ENCODE measurements at places on chromosomes 1 and 21. TPM values are rescaled to one million over a fixed set of nuclear protein-coding genes. Genes with fewer than 3 reads are reported as not detected.

DNA sequence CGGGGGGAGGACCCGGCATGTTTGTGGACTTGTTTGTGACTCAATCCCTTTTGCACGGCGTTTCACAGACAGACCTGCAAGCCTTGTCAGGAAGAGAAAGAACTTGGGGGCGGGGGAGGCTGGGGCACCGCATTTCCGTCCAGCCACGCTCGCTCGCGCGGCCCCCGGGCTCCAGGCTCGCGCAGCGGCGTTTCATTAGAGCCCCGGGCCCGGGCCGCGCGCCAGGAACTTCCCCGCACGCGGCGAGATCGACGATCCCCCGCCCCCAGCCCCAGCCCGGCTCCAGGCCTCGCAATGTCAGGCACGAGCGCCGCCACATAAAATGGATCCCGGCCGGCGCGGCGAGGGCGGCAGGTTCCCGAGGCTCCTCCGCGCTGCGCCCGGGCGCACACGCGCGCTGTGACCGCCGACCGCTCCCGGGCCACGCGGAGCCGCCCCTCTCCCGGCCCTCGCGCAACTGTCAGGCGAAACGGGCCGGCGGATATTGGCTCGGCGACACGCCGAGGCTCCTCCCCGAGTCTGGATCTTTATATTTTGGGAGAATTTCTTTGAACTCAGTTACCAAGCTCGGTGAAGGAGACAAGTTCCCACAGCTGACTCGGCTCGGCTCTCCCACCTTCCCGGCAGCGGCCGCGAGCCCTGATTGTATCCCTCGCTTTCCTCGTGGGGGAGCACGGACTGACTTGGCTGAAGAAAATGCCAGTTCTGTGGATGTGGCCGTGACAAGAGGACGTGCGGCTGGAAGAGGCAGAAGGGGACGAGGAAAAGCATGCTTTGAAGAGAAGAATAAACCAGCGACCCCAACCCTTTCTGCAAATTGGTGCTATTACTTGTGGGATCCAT, at the start of gene KIF26B:
Gene KIF26B (plus strand): TSS at position 557 of the 843 bp plus-strand sequence. CDS start 440 bp downstream, outside the sequence.
- H3K36me3 ChIP-seq, result no peaks in the 10 kb centered on the region
- peak; percentile 56 for DNase-seq
- H3K4me3 ChIP-seq, result peak within 1 kb of the TSS; percentile 33
- peaks cover 40% of the 10 kb centered on the region for H3K4me1 ChIP-seq

Gene ERICH3
- 2.5 TPM for total RNA-seq

DNA sequence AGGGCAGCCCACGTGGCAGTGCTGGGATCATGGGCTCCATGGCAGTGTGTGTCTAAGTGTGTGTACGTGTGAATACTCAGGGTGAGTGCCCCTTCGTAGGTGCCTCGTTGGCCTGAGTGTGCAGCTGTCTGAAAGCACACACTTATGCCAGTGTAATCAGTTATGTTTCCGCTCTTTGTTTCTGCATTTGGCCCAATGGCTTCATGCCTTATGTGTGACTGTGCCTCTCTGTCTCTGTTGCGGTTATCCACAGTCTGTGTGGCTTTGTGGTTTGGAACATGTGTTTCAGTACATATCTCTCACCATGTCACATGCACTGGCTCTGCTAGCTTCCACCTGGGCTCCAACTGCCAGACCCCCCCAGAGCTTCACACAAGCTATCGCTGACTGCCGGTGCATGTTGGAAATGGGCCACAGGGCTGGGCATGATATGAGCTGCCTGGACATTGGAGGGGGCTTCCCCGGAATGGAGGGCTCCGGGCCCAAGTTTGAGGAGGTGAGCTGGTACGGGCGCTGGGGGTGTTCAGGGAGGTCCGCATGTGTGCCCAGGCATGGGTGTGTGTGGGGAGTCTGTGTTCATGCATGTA, 70.3 kb upstream of the TINAGL1 start:
- no peak for DNase-seq
- no peaks in the 10 kb centered on the region for H3K27me3 ChIP-seq
- no peak overlapping the region for H3K27ac ChIP-seq
- H3K4me3 ChIP-seq, result no peak overlapping the region
- no peaks in the 10 kb centered on the region for H3K4me1 ChIP-seq

Gene ARHGAP30
- total RNA-seq, result 5.4 TPM

DNA sequence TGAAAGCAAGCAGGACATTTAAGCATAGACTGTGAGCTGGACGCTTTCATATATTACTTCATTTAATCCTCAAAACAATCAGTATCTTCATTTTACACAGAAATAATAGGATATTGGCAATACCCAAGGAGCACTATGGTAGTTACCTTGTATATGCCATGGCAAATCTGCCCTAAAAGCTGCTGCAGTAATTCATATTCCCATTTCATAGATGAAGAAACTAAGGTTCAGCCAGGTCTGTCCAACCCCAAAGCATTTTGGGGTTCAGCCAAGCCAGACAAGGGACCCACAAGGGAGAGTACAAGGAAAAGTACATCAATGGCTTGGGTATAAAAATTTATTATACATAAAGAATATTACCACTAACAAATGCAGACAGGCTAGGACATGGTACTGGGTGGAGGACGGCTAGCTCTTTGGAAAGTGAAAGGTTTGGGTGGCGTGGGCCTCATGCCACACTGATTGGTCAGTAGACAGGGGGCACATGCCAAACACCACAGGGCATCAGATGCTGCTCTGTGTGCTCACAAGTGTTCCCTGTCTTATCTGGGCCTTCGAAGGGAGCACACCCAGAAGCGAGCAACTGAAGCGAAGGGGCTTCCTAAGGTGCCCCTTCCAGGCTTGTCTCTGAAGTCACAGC, 23.9 kb upstream of the PTAFR start:
- H3K27ac ChIP-seq, result no peak overlapping the region
- H3K4me3 ChIP-seq, result no peak overlapping the region
- DNase-seq, result no peak
- no peaks in the 10 kb centered on the region for H3K36me3 ChIP-seq

GRCh38 chr1:38013227-38013622, 691 bp downstream of the UTP11 start:
- peaks cover 16% of the 10 kb centered on the region for H3K4me1 ChIP-seq
- peak overlapping the region; percentile 80 for H3K27ac ChIP-seq
- no peaks in the 10 kb centered on the region for H3K36me3 ChIP-seq
- DNase-seq, result no peak
- H3K27me3 ChIP-seq, result no peaks in the 10 kb centered on the region
- H3K4me3 ChIP-seq, result peak overlapping the region; percentile 82

- H3K4me1 ChIP-seq, result no peaks in the 10 kb centered on the region
- DNase-seq, result no peak
- no peaks in the 10 kb centered on the region for H3K27me3 ChIP-seq
- H3K27ac ChIP-seq, result no peak overlapping the region
These were observed 35.5 kb downstream of the SLC26A9 start for GRCh38 chr1:205907794-205908193.

GRCh38 chr1:205837382-205837970, 12.5 kb downstream of the PM20D1 start:
- no peak overlapping the region for H3K27ac ChIP-seq
- H3K36me3 ChIP-seq, result no peaks in the 10 kb centered on the region
- H3K27me3 ChIP-seq, result no peaks in the 10 kb centered on the region
- no peak overlapping the region for H3K4me3 ChIP-seq
- DNase-seq, result no peak
- H3K4me1 ChIP-seq, result no peaks in the 10 kb centered on the region

Data from Peyer's patch (tissue), 4 donors.